ENCODE measurements at places on chromosomes 7 and 10. TPM values are rescaled to one million over a fixed set of nuclear protein-coding genes. Genes with fewer than 3 reads are reported as not detected.

Gene ASNS
- total RNA-seq = 14.4 TPM

DNA sequence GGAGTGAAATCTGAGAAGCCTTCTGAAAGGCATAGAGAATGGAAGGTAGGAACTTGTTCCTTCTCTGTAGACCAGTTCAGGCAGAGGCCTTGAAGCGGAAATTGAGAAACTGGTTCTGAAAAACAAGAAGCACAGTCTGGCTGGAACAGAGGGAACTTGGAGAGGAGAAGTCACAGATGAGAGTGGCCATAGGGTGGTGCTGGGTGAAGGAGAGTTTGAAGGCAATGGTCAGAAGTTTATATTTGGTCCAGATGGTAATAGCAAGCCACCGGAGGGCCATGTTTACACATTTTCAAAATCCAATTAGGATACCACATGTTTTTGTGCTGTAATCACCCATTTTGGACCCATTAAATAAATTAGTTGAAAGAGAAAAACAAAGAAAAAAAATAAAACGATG, 692.5 kb downstream of the INHBA start:
- no peak for DNase-seq

GRCh38 chr7:78090616-78091015, 292.0 kb downstream of the PHTF2 start:
- no peak for DNase-seq

DNA sequence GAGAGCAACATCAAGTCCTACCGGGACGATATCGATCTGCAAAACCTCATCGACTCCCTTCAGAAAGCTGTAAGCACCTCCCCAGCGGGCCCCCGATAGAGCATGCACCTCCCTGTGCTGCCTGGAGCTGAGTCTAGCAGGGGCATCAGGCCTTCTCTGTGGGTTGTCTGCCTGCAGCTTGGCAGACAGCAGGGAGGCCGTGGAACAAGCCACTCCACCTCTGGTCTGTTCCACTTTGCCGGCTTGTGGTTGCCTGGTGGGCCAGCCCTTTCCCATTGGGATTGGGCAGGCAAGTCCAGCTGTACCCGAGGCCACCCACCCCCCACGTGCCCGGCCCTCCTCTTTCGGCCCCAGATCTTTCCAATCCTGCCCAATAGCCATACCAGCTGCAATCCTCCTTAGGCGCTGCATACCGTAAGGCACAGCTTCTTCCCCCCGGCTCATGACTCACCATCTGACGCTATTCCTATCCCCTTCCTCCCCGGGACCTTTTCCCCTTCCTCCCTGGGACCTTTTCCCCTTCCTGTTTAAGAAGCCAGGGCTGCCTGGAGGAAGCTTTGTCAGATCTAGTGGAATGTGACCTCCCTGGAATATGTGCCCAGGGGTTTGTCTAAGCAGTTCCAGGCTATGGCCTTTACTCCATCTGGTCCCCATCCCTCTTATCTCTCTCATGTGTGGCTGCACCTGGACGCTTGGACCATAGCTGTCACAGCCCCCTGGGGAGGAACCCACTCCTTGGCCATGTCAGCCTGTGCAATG, 28.1 kb upstream of the SH2D4B start:
- DNase-seq = no peak

Gene HECW1
- total RNA-seq = 0.06 TPM

GRCh38 chr7:108037140-108037539, 34.2 kb upstream of the LAMB1 start:
- no peak for DNase-seq

Gene MOGAT3
- not detected for total RNA-seq

DNA sequence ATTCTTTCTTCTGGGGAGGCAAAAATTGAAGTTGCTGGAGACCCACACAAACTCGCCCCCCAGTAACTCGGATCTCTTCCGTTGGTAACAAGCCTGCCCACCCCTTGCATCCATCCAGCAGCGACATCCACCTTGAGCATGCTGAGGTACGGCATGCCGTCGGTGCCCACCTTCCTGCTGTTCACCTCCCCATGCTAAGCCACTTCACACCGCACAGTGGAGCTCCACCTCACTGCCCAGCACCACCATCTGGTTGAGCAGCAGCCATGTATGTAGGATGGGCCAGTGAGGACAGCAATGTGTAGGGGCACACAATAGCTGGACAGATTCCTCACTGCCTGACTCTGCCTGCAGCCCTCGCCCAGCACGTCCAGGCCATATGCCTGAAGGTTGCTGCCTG, 138.1 kb upstream of the ZNF92 start:
- no peak for DNase-seq

- no peak for DNase-seq
Measured at GRCh38 chr7:114158275-114158674, 239.5 kb upstream of the PPP1R3A start.

DNA sequence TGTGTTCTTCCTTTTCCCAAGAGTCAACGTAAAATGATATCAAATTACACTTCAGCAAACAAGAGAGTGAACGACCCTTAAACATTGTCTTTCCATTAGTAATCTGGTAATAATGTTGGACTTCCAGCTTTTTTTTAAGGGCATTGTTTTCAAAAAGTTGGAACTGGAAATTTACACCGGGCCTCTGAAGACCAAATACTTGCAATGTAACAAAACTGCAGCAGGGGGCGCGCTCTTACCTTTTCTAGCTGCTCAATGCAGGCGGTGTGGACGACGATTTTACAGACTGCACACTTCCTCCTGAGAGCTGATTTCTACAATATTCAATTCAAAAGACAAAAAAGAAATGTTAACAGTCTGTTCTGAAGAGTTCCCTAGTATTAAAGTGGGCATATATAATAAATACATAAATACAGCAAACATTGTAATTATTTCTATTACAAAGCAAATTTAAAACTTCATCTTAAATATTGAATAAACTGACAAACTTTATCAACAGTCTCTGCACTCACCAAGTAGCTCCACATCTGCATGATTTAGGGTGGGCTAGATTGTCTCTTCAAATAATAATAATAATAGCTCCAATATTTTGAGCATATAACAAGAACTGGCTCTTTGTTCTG, 190.4 kb downstream of the DGKI start:
- no peak for DNase-seq

Gene KIAA1549
- total RNA-seq = 2.3 TPM

DNA sequence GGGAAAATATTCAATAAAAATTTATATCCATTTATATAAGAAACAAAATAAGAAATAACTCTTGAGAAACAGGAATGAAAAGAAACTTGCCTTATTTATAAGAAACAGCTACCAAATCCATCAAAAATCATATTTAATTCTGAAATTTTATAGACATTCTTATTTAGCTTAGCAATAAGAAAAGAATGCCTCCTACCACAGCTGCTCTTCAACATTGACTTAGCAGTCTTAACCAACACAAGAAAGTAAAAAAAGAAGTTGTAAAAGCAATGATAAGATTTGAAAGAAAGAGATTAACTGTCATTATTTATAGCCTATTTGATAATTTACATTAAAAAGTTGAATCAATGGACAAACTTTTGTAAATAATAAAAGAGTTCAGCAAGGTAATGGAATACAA, 212.8 kb downstream of the ZNF365 start:
- DNase-seq = no peak

GRCh38 chr7:84688671-84689070, 494.1 kb upstream of the SEMA3A start:
- no peak for DNase-seq

- no peak for DNase-seq
Measured at GRCh38 chr7:52925332-52925731, 110.1 kb upstream of the POM121L12 start.

- no peak for DNase-seq
Measured at GRCh38 chr7:6465862-6466261, 18.1 kb upstream of the DAGLB start.

Gene A1CF
- total RNA-seq = not detected

DNA sequence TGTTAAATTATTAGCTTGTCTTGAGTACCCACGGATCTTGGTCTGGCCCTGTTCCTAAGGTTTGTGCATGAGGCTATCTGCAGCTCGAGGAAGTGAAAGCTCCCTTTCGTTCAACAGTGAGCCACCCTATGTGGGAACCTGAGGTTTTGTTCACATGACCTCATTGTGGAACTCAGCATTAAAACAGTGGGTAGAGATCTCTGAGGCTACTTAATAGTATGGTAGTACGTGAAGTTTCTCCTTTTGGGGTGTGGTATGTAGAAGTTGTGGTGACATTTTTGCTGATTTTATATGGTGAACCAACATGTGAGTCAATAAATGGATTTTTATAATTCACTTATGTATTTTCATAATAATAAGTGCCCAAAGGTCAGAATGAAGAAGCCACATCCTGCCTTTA, 252.7 kb upstream of the FERD3L start:
- no peak for DNase-seq

- no peak for DNase-seq
Measured at GRCh38 chr7:47254081-47254977, 327.6 kb downstream of the TNS3 start.

Gene SMARCD3
- total RNA-seq = 25.3 TPM

Gene GJD4
- not detected for total RNA-seq

DNA sequence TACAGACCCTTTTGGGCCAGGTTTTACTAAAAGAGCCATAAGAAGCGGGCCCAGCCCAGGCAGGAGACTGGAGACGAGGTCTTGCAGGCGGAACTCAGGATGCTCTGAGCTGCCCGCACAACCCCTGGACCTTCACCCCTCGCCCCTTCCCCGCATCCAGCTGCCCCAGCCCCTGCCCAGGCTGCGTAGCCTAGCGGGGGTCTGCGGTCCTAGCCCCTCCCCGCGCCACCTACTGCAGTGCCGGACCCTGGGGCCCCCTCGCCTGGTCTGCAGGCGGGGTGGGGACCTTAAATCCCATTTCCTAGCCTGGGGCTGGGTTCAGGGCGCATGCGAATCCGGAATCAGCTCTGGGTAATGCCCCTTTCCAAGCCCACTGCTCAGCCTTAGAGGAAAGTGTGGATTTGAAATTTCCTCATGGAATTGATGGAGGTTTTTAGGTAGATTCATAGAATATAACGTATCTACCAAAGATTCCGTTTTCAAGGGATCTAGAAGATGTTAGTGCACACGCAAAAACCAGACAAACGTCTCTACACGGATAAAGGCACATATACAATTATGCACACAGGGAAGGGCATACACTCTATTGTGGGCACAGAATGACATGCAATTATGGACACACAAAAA, 546 bp upstream of the HOXA3 start:
- DNase-seq = no peak

DNA sequence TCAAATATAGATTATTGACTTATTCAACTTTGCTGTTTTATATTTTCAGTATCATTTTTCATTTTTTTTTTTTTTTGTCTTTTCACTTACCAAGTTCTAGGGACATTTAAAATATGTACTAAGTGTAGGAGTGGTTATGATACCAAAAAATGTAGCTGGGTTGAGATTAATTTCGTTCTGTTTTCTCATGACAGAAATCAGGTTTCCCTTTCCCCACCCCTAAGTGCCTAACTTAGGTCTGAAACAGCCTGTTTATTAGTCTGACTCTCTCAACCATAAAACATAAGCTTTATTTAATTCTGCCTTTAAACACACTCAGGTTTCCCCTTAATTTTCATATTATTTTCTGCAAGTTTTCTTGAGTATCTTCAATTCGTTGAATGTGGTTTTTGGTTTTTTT, 22.1 kb downstream of the TMEM106B start:
- DNase-seq = no peak

GRCh38 chr10:30992681-30993080, 39.0 kb downstream of the ZNF438 start:
- DNase-seq = no peak

DNA sequence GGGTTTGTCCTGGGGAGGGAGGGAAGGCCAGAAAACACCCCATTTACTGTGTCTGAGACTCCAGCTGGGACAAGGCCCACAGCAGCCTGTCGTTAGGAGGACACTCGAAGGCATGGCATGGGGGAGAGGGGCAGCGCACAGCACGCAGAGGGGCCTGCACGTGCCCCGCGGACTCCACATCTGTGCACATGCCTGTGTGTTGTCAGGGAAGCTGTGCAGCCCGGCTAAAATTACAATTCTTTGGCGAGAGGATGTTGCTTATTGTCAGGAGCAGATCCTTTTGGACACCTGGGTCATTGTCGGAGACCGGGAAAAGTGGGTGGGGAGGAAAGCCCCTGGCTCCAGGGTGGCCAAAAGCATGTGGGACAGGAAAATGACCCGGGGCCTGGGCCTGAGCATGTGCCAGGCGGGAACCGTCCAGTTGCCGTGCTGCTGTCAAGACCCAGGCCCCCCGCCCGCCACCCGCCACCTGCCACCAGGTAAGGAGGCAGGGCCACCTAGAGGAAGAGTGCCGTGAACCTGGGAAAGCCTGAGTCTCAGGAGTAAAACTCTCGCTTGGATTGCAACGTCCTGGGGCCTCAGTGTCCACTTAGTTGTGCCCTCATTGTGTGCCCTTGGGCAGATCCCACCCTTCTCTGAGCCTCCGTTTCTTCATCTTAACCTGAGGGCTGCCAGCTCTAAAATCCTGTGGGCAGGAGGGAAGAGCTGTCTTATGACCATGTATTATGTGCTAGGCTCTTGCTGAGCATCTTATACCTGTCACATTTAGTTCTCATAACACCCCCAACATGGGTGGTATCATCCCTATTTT, 7.2 kb downstream of the VSIR start:
- no peak for DNase-seq

DNA sequence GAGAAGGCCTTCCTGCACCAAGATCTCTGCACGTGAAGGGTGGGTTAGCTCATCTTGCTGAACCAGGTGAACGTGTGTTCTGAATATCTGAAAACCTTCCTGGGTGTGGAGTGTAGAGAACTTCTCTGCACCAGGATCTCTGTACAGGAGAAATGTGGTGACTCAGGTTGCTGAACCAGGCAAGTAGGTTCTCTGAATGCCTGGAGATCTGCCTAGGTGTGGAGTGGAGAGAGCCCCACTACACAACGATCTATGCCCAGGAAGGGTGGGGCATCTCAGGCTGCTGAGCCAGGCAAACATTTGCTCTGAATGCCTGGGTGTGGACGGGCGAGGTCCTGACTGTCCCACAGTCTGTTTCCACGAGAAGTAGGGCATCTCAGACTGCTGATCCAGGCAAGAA, 1002.3 kb upstream of the KCND2 start:
- DNase-seq = no peak

Gene ZKSCAN5
- 10.0 TPM for total RNA-seq

Gene TAS2R4
- total RNA-seq = not detected

Gene CEP55
- total RNA-seq = 0.19 TPM

Gene TMEM139
- total RNA-seq = not detected

GRCh38 chr10:31623947-31624346, 304.7 kb downstream of the ARHGAP12 start:
- DNase-seq = no peak

GRCh38 chr10:51716981-51717380, 17.6 kb upstream of the CSTF2T start:
- DNase-seq = no peak

Gene ENTPD1
- total RNA-seq = 27.3 TPM
